ENCODE measurements at places on chromosomes 5 and 9. TPM values are rescaled to one million over a fixed set of nuclear protein-coding genes. Genes with fewer than 3 reads are reported as not detected.
A peak's percentile ranks its signal among the peaks of the same experiment; 100 is the strongest.

DNA sequence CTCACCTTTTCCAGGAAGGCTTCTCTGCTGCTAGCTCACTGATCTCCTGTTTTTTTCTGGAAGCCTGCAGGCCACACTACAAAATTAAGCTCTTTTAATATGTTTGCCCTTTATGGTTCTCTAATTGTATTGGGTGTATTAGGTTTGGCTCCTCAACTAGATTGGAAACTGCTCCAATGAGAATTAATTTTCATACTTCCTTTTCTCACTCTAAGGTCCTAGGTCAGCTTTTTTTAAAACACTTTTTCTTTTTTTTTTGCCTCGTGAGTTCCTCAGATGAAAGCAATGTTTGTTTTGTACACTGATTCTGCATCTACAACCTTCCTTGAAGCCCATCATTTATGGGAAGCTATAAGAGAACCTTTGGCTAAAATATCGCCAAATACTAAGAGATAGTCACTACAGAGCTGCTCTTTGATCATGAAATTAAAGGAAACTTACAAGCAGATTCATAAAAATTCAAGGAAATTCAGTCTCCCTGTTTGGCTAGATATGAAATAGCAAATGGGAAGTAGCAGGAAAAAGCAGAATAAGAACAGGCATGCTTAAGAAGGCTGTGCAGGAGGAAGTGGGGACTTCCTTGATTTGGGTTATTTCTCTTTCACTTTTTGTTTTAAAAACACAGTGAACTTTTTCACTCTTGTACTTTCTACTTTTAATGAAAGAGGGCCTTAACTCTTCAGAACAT is 55.2 kb upstream of the FYB1 start:
- H3K4me1 ChIP-seq, result peaks cover 3% of the 10 kb centered on the region
- DNase-seq, result no peak
- no peak overlapping the region for H3K27ac ChIP-seq
- H3K36me3 ChIP-seq, result no peaks in the 10 kb centered on the region
- H3K27me3 ChIP-seq, result no peaks in the 10 kb centered on the region
- no peak overlapping the region for H3K4me3 ChIP-seq

The KCNIP1 gene
- 18.2 TPM for total RNA-seq

The RNF38 gene
- 68.3 TPM for total RNA-seq

- H3K27me3 ChIP-seq, result peaks cover 3% of the 10 kb centered on the region
- H3K4me1 ChIP-seq, result peaks cover 8% of the 10 kb centered on the region
- peaks cover 5% of the 10 kb centered on the region for H3K36me3 ChIP-seq
- H3K4me3 ChIP-seq, result peak overlapping the region; percentile 67
Observed at GRCh38 chr9:35790385-35791296, 750 bp upstream of the NPR2 start.

- peaks cover 3% of the 10 kb centered on the region for H3K36me3 ChIP-seq
- H3K27me3 ChIP-seq, result no peaks in the 10 kb centered on the region
- peaks cover 13% of the 10 kb centered on the region for H3K4me1 ChIP-seq
- no peak overlapping the region for H3K27ac ChIP-seq
- no peak for DNase-seq
Observed at GRCh38 chr9:764986-765385, 76.5 kb upstream of the DMRT1 start.

Data from progenitor cell of endocrine pancreas (in vitro differentiated cells).